ENCODE measurements at places on chromosomes 6 and 20. TPM values are rescaled to one million over a fixed set of nuclear protein-coding genes. Genes with fewer than 3 reads are reported as not detected.
A peak's percentile ranks its signal among the peaks of the same experiment; 100 is the strongest.

- no peak for DNase-seq
- no peaks in the 10 kb centered on the region for H3K36me3 ChIP-seq
- H3K4me3 ChIP-seq, result no peak overlapping the region
- peaks cover 6% of the 10 kb centered on the region for H3K4me1 ChIP-seq
- H3K27ac ChIP-seq, result no peak overlapping the region
Measured at GRCh38 chr6:152094992-152095592, 287.6 kb downstream of the ESR1 start.

GRCh38 chr20:45138561-45139300 lies 14.5 kb upstream of the WFDC12 start:
- peak; percentile 70 for DNase-seq
- no peak overlapping the region for H3K4me3 ChIP-seq
- no peaks in the 10 kb centered on the region for H3K27me3 ChIP-seq
- H3K4me1 ChIP-seq, result no peaks in the 10 kb centered on the region
- H3K36me3 ChIP-seq, result no peaks in the 10 kb centered on the region
- H3K27ac ChIP-seq, result no peak overlapping the region

DNA sequence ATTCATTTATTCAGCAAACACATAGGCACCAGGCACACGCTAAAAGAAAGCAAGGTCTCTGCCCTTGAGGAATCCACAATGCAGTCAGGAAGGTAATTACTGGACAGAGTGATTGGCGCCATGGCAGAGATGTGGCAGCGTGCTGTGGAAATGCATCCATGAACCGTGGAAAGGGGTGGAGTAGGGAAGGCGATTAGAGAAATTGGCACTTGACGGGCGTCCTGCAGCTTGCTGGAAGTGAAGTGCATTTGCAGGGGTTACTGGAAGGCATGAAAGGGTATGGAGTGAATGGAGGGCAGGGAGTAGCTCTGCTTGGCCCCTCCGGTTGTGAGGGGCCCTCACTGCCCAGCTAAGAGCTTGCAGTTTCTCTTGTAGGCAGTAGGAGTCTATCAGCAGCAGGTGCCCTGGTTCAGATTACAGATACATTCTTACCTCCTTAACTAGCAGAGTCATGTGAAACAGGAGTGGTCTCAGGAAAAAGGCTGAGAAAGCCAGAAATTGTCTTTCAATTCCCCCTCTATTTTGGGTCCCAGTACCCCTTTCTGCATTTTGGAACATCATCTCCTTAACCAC lies 122.5 kb upstream of the TIAM2 start:
- H3K4me1 ChIP-seq, result peaks cover 3% of the 10 kb centered on the region
- no peak overlapping the region for H3K27ac ChIP-seq
- H3K4me3 ChIP-seq, result no peak overlapping the region
- H3K36me3 ChIP-seq, result no peaks in the 10 kb centered on the region

- H3K27me3 ChIP-seq, result no peaks in the 10 kb centered on the region
- DNase-seq, result peak; percentile 63
- no peaks in the 10 kb centered on the region for H3K36me3 ChIP-seq
- H3K4me1 ChIP-seq, result peaks cover 43% of the 10 kb centered on the region
- H3K4me3 ChIP-seq, result peak overlapping the region; percentile 47
Measured at GRCh38 chr6:125421836-125422235, 120.1 kb upstream of the HDDC2 start.

DNA sequence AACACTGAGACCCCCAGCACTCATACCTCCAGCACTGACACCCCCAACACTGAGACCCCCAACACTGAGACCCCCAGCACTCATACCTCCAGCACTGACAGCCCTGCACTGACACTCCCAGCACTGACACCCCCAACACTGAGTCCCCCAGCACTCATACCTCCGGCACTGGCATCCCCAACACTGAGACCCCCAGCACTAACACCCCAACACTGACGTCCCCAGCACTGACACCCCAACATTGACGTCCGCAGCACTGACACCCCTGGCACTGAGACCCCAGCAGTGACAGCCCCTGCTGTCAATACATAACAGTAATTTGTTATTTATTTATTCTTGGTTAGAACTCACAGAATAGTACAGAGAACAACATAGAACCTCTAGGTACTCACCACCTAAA lies 58.0 kb downstream of the ERMARD start:
- H3K27ac ChIP-seq, result no peak overlapping the region
- no peak for DNase-seq
- peaks cover 3% of the 10 kb centered on the region for H3K36me3 ChIP-seq
- H3K27me3 ChIP-seq, result peaks cover 18% of the 10 kb centered on the region

- peaks cover 10% of the 10 kb centered on the region for H3K4me1 ChIP-seq
- peaks cover 5% of the 10 kb centered on the region for H3K27me3 ChIP-seq
- H3K36me3 ChIP-seq, result peaks cover 4% of the 10 kb centered on the region
- no peak overlapping the region for H3K4me3 ChIP-seq
- no peak for DNase-seq
- H3K27ac ChIP-seq, result no peak overlapping the region
Measured at GRCh38 chr20:49507741-49508434, 25.4 kb upstream of the KCNB1 start.

DNA sequence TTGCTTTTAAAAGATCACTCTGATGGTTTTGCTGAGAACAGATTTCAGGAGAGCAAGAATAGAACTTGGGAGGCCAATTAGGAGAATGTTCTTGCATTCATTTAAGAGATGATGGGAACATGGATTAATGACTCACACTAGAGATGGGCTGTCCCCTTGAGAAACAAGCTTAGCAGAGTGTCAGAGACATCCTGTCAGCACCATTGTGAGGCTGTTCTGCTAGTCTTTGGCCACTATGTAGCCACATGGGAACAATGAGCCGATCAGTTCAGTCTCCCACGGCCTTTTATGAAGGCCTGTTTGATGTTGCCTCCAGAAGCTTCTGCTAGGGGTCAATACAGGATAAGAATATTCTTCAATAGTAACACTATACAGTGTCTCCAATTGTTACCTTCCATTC lies 113.0 kb upstream of the EYA4 start:
- H3K36me3 ChIP-seq, result no peaks in the 10 kb centered on the region
- no peak overlapping the region for H3K27ac ChIP-seq
- no peak overlapping the region for H3K4me3 ChIP-seq
- no peaks in the 10 kb centered on the region for H3K4me1 ChIP-seq
- H3K27me3 ChIP-seq, result no peaks in the 10 kb centered on the region
- no peak for DNase-seq

DNA sequence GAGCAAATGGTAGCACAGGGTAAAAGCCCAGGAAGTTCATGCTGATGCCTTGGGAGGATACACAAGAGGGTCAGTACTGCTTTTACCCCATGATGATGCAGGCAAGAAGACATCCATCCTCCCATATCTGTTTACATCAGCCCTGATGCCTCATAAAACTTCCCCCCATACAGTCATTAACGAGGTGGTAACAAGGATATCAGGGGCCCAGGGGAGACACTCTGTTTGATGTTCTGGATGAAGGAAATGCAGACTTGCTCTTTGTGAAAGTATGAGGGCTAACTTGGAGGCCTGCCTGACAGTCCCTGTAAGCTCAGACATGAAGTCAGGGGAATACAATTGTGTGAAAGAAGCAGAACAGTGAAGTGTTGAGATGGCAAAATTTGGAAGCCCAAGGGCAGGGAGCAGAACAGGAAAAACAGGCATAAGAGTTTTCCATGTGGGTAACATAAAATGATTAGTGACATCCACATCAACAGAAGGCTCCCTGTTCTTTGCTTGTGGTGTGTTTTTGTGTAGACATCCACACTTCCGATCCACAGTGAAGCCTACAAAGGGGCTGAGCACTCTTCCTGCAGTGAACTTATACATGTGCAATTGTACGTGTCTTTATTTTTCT lies 813.4 kb downstream of the MAFB start:
- no peak overlapping the region for H3K4me3 ChIP-seq
- peaks cover 8% of the 10 kb centered on the region for H3K27me3 ChIP-seq
- H3K27ac ChIP-seq, result no peak overlapping the region
- no peak for DNase-seq
- peaks cover 11% of the 10 kb centered on the region for H3K4me1 ChIP-seq

DNA sequence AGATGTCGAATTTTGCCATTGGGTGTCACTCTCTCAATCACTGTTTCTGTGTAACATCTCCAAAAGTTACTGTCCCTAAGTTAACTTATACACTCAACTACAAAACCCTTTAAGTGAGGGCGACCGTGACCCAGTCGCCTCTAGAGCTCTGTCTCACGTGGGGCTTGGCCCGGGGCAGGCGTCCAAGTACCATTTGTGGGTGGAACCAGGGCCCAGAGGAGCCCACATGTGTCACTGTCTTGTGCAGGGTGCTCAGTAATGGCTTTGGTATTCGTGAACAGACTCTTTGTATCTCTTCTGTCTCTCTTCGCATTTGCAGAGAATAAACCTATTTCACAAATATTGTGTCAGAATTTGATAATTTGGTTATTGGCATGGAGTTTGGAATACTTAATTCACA lies 109.9 kb upstream of the THBS2 start:
- no peaks in the 10 kb centered on the region for H3K4me1 ChIP-seq
- peaks cover 8% of the 10 kb centered on the region for H3K36me3 ChIP-seq
- DNase-seq, result no peak
- H3K27me3 ChIP-seq, result no peaks in the 10 kb centered on the region
- H3K4me3 ChIP-seq, result no peak overlapping the region

DNA sequence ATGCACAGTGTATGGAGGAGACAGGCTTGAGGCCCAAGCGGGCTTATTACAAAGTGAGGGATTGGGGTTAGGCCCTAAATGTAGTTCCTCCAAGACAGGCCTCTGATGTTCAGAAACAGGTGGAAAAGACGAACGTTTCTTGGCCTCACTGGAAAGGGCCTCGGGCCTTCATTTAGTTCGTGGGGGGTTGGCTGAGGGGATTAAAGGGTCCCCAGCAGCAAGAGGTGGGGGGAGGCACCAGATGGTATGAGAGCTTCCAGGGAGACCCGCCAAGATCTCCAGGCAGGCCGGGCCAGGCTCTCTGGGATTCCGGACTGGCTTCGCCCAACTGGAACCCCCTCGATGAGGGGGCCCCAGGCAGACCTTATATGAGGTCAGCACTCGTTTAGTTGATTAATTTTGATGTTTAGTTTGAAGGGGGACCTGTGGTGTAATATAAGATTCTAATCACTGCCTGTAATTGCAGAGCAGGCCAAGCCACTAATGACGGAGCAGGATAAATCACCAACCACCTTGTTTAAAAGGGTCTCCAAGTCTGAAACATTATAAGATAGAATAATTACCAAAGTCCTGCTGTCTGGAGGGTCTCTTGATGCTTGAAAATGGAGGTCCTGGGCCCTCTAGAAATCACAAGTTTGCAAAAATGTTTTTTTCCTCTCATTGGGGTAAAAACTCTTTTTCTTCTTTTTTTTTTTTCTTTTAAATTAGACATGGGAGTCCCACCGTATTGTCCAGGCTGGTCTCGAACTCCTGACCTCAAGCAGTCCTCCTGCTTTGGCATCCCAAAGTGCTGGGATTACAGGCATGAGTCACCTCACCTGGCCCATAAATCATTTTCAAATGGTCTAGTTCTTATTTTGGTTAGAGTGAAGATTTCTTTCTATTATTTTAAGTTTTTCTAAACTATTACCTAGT lies 2.2 kb downstream of the HMGA1 start:
- peak overlapping the region; percentile 46 for H3K27ac ChIP-seq
- DNase-seq, result no peak
- H3K27me3 ChIP-seq, result peaks cover 18% of the 10 kb centered on the region
- H3K4me3 ChIP-seq, result peak overlapping the region; percentile 88

DNA sequence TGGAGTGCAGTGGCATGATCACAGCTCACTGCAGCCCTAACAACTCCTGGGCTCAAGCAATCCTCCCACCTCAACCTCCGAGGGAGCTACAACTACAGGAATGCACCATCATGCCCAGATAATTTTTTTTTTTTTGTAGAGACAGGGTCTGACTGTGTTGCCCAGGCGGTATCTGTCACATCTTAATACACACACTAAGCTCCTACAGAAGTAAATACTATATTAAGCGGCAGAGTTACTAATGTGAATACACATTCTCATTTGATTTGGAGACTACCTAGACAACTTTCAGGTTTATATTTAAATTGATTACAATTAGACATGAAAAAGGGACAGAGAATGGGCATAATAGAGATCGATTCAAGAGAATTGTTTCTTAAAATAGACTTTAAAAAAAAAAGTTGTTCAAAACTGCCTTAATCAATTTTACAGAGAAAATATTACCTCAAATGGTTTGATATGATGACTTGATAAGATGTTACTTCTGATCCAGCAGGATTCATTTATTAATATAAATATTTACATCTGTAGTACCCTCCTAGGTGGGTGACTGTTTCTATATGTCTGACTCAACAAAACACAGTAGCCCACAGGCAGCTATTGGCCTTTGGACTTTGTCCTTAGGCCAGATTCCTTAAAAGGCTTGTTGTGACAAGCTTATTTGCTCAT lies 7.1 kb upstream of the LOC128125822 start:
- no peaks in the 10 kb centered on the region for H3K36me3 ChIP-seq
- no peak overlapping the region for H3K4me3 ChIP-seq
- DNase-seq, result no peak
- no peak overlapping the region for H3K27ac ChIP-seq
- no peaks in the 10 kb centered on the region for H3K27me3 ChIP-seq

DNA sequence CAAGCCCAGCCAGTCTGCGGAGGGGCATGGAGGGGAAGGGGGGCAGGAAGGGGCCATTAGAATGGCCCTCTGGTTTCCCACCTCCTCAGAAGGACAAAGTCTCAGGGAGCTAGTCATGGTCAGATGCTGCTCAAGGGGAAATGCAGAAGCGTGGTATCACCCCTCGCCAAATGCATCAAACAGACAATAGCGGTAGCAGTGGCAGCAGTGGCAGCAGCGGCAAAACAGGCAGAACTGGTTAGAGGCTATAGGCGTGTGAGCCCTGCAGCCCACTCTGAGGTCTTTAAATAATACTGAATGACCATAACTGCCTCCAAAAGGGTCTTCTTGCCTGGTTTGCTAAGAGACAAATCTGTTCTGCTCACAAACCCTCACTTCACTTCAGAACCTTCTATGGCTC lies 186.7 kb downstream of the TFAP2C start:
- H3K4me1 ChIP-seq, result no peaks in the 10 kb centered on the region
- no peaks in the 10 kb centered on the region for H3K36me3 ChIP-seq
- no peaks in the 10 kb centered on the region for H3K27me3 ChIP-seq
- H3K27ac ChIP-seq, result no peak overlapping the region
- no peak overlapping the region for H3K4me3 ChIP-seq
- no peak for DNase-seq

- peaks cover 43% of the 10 kb centered on the region for H3K4me1 ChIP-seq
- DNase-seq, result peak; percentile 84
- peak within 1 kb of the TSS; percentile 95 for H3K27ac ChIP-seq
- H3K4me3 ChIP-seq, result peak within 1 kb of the TSS; percentile 95
Measured at GRCh38 chr6:143677891-143678791, at the start of gene PHACTR2. Gene PHACTR2, plus strand, starts transcription at chr6:143677965. Its CDS starts 199 bp downstream, at chr6:143678164.

Gene HAO1
- total RNA-seq, result not detected

Gene GFOD1
- total RNA-seq, result 47.6 TPM

Gene TXLNB
- 0.41 TPM for total RNA-seq
